ENCODE measurements at places on chromosomes 16 and 17.

DNA sequence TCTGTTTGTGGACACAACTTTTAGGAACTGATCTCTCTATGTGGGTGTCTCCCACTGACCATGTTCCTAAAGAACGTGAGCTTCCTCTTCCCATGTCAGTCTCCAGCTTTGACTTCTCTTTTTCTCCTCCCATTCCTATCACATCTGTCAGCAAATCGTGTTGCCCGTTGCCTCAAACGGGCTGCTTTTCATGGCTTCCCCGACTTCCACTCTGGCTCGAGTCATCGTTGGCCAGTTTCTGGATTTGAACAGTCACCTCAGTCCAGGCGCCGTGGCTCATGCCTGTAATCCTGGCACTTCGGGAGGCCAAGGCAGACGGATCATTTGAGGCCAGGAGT lies 5.4 kb downstream of the ABCC1 start:
- DNase-seq: no peak

- DNase-seq: no peak
Observed at GRCh38 chr16:16150117-16150877, 73.0 kb downstream of the ABCC6 start.

DNA sequence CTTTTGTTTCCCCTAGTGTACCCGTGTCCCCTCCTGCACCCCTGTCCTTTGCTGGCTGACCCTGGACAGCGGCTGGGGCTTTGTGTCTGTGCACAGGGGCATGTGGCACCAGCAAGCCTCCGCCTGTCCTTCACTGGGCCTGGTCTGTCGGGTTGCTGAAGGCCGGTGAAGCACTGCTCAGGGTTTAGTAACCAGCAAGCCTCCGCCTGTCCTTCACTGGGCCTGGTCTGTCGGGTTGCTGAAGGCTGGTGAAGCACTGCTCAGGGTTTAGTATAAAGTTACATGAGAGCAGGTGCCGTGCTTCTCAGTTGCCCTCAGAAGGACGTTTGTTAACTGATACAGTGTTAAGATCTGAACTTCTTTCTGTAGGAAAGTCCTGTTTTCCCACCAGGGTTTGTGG lies 33.8 kb downstream of the DEF8 start:
- no peak for DNase-seq

DNA sequence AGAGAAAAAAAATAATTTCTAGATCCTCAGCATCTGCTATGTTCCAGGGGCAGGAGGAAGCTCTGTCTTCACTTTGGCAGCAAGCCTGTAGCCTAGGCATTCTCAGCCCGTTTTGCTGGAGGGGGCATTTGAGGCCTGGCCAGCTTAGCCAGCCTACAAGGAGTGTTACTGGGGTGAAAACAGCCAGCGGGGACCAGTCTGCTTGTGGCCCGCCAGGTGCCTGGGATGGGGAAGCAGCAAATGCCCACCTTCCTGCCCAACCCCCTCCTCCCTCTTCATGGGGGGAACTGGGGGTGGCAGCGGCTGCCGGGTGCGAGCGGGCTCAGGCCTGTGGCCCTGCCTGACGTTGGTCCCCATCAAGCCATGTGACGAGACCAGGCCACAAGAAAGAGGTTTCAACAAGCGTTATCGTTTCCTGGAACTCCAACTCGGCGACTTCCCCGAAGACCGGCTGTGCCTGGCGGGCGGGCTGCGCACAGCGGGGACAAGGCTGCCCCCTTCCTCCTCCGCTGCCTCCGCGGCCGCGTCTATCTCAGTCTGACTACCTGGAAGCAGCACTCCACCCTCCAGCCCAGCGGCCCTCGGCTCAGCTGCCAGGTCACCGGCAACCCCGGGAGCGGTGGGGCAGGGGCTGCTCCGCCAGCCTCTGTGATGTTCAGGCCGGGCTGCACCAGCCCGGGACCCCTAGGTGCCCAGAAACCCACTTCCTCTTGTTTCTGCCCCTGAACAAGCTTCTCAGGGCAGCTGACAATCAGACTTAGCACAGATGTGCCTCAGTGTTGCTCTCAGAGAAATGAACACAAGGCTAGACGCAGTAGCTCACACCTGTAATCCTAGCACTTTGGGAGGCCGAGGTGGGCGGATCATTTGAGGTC lies 22.9 kb downstream of the SOCS1 start:
- DNase-seq: peak; percentile 82

DNA sequence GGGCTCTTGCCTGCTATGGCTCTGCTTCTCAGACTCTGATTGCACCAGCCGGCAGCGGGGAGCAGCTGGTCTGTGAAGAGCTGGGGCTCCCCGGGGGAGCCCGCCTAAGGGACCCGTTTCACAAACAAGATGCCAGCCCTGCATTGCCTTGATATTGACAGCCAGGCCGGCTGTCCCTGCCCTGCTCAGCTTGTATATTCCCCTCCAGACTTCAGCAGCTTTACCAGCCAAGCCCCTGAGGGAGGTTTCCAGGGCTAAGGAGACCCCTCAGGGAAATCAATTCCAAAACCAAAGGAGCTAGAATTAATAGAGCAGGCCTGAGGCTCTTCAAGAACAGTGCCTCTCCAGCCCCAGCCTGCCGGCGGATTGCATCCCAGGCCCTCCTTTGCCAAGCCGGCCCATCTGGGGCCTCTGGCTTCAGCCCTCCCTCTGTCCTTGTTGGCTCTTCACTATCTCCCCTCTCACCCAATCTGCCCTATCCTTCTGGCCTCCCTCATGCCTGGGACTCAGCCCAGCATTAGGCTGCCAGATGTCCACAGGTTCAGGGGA lies 5.7 kb downstream of the CALB2 start:
- DNase-seq: no peak

DNA sequence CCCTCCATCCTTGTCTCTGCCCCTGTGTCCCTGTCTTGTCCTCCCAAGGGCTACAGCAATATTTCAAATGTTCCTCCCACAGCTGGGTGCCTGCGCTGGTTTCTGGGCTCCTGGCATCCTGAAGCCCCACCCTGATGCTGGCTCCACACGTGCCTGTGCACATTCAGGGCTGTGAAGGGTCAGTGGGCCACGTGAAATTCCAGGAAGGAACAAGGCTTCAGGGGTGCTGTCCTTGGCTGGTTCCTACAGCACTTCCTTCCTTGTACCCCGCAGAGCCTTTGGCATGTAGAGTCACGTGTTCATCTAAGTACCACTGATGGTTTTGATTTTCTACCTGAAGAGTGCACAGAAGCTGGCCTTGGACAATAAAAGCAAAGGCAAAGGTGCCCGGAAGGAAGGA lies 57.7 kb upstream of the NLK start:
- no peak for DNase-seq

- no peak for DNase-seq
Observed at GRCh38 chr17:29303386-29303785, 9.4 kb upstream of the NUFIP2 start.

- no peak for DNase-seq
Observed at GRCh38 chr17:81814748-81815645, 11.0 kb downstream of the GCGR start.

GRCh38 chr16:71628810-71629209 lies 2.8 kb downstream of the MARVELD3 start:
- no peak for DNase-seq

Data from stimulated activated CD4-positive, alpha-beta T cell treated with anti-CD3 and anti-CD28 coated beads, Interleukin-4, amount 100 ng/mL, for 1 hour (primary cell).